ENCODE measurements at places on chromosomes 6 and 20.
A peak's percentile ranks its signal among the peaks of the same experiment; 100 is the strongest.

GRCh38 chr20:45905505-45906079, 6.4 kb downstream of the PLTP start:
- DNase-seq: peak; percentile 91

GRCh38 chr20:4066551-4066950, 51.2 kb upstream of the RNF24 start:
- DNase-seq: no peak

DNA sequence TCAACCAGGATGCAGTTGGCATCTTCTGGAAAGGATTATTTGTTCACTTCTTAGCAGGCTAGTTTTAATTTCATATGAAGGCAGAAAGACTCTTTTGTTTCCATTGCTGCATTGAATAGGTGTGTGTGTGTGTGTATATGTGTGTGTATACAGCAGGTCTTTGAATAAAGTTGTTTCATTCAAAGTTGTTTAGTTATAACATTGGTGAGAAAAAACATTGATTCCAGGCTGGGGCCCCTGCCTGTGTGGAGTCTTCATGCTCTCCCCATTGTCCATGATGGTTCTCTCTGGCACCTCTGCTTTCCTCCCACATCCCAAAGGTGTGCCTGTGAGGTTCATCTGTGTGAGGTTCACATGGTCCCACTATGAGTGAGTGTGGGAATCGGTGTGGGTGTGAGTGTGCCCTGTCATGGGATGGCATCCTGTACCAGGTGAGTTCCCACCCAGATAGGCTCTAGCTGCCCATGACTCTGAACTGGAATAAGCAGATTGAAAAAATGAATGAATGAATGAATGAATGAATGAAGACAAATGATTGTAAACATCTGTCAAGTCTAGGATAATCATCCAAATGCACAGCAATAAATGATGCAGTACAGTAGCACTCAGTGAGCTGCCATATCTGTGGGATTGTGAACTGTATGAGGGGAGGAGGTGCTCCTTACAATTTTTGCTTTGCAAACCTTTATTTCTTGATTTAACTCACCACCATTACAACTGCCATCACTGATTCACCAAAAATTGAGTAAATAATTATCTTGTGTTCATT, 156.0 kb downstream of the ADGRG6 start:
- no peak for DNase-seq

- no peak for DNase-seq
Observed at GRCh38 chr20:6575912-6576401, 191.5 kb upstream of the BMP2 start.

DNA sequence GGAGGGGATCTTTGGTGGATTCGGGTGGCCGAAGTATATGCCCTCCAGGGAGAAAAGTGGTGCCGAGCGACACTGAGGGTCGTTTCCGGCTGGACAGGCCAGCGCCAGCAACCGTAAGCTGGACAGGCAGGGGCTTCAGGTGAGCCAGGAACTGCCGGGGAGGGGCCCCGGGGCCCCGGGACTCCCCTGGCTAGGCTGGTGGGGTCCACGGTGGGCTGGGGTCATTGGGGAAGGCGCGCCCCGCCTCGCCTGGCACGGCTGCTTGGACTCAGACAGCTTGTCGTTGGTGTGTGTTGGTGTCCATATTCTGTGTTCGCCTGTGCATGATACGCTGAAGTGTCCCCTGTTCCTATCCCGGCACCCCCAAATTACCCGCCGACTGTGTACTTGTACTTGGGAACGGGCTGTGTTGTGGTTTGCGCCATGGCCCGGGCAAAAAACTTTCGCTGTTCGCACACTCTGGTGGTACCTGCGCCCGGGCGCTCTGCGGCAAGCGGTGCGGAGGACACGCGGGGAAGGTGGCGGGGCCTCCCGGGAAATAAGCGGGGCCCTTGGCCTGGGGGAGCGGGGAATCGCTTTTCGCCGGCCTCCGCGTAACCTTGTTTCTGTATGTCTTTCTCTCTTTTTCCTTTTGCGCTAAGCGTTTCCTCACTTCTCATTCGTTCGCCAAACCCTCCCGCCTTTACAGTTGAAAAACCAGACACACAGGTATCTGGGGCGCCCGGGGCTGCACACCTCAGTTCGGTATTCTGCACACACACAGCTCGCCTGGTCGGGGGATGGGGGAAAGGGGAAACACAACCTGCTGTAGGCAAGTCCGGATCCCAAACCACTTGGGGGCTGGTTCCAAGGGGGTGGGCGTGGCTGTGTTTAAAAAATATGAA, 3.2 kb downstream of the GNAS start:
- DNase-seq: no peak

DNA sequence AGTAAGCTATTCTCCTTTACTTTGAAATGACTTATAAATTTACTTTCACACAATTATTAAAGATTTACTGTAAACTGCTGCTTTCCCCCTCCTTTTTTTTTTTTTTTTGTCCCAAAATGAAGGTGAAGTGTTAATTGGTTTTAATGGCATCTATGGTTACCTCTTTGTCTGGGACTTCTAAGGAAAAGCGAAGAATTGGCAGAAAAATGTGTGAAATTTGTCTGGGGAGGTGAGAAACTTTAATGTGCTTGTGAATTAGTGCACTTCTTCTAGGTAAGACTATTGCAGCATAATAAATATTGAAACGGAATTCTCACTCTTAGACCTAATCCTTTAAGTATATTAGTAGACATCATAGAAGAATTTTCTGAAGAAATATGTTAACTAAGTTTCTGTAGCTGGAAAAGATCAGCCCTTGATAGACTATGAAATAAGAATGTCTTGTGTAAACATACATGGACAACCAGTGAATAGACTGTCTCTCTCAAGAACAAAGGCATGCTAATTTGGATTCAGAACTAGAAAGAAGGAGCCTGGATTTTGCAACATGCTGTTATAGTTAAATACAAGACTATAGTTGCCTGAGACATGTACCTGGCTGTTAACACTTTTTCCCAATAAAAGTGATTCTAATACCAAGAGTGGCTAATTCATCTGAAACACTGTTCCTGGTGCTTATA, 23.9 kb downstream of the FLRT3 start:
- DNase-seq: no peak

DNA sequence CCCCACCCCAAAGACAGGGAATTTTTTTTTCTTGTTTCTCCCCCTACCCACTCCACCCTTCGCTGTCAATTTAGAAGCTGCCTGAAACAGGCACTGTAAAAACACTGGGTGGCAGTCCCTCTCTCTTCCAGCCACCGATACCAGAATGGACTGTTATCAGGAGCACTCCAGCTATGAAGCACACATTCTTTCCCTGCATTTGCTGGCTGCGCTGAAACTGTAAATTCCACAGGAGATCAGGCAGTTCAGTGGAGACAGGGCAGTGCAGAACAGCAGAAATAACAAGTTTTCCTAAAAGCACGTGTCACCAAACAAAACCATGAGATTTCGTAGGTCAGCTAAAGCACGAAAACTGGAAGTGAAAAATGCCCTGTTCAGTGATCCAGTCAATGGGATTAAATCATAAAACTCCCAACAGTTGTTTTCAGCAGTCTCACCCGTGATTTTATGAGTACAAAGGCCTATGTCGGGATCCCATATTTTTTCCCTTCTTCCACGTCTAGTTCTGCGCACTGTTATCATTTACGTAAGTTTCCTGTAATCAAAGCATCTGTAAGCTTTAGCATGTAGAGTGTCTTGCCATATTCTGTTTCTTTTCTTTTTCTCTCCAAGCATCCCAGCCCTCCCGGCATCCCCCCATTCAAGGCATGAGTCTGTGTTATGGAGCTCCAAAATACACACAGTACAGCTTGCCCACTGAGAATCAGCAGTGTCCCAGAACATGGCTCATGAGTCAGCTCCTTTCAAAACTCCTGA, 359.9 kb upstream of the EPHA7 start:
- no peak for DNase-seq

GRCh38 chr6:102114402-102114801, 720.9 kb downstream of the GRIK2 start:
- no peak for DNase-seq

- no peak for DNase-seq
Observed at GRCh38 chr20:25258476-25258805, 10.6 kb downstream of the PYGB start.

- DNase-seq: no peak
Observed at GRCh38 chr6:25984265-25984664, 21.7 kb downstream of the TRIM38 start.

- DNase-seq: no peak
Observed at GRCh38 chr6:87590990-87591389, 1.1 kb downstream of the ORC3 start.

GRCh38 chr6:167711768-167712730, 114.7 kb upstream of the AFDN start:
- DNase-seq: no peak

DNA sequence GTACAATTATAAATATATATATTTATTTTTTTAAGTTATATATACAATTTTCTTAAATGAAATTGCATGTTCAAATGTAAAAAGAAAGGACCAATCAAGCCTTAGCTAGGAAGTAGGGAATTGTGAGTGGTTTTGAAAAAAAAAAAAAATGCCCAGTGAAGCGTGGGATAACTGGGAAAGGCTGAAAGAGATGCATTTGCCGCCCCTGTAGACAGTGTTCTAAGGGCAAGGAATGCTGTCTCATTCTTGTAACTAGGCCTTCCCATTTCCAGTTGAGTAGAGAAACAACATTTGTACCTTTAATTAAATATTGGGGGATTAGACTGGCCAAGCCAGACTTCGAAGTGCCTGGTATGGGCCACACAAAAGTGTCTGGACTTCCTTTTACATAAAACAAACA, 430.1 kb upstream of the SLC35B3 start:
- no peak for DNase-seq

- no peak for DNase-seq
Observed at GRCh38 chr20:32234135-32234808, 26.6 kb downstream of the POFUT1 start.

- no peak for DNase-seq
Observed at GRCh38 chr6:159762681-159763293, 942 bp downstream of the ACAT2 start.

DNA sequence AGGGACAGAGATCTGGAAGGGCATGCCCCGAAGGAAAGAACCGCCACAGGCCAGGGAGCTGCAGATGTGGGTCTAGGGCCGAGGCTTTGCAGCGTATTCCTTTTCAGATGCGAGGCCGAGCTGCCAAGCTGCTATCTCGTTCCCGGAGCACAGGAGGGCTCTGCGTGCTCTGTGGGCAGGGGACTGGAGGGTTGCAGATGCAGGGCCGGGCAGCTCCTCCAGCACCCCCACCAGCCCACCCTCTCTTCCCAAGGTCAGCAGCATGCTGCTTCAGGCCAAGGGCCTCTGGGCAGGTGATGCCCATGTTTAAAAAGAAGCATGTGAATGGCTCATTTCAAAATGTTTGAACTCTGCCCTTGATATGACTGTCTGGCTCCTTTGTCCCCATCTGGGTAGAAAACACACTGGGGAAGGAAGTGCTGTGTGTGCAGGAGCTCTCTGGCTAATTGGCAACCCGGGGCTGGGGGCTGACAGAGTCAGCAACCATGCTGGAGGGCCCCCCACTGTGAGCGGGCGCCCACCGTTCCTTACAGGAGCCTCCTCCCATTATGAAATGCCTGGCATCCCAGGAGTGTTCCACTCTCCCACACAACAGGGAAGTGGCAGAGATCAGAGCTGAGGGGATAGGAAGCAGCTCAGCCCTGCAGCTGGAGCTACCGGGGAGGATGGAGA, 353.3 kb downstream of the ZFAND3 start:
- no peak for DNase-seq

GRCh38 chr6:166624275-166624674, 2.8 kb downstream of the RPS6KA2 start:
- no peak for DNase-seq

DNA sequence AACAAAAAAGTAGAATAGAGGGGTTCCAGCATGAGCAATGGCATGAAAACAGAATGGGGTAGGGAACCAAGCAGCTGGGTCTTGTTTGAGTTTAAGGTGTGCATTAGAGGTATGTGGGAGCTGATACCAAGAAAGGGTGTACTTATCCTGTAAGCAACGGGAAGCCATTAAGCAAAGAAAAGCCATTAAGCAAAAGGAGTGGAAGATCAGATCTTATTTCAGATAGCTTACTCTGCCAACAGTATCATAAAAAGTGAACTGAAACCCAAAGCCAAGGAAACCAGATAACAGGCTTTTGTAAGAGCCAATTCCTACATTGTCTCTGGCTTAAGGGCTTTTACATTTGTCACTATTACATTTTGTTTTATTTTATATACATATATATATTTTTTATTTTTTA, 21.3 kb upstream of the BEND6 start:
- no peak for DNase-seq

- DNase-seq: no peak
Observed at GRCh38 chr6:72913797-72914196, 291.9 kb downstream of the KCNQ5 start.

DNA sequence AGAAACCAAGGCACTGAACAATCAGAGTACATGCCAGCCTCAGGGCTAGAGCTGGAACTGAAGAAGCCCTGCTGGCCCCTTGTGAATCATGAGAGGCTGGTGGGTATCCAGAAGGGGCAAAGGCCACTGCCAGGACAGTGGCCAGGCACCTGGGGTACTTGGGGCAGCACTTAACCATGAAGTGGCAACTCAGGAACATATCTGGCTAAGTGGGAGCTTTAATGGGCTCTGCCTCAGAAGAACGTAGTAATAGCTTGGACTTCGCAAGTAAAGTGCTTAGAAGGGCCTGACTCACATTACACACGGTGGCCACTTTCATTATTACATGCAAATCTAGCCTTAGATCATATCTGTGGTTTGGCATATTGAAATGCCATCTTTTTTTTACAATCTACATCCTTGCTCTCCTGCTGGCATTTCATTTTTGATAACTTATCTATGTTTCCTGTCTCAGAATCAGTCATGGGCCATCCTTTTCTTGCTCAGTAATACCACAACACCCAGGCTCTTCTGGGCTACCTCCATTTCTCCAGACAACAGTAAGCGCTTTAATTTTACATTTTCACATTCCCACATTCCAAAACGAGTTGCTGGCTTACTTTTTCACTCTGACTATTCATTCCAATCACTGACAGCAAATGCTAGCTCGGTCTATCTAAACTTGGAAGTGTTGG, 21.6 kb downstream of the NAPB start:
- peak; percentile 30 for DNase-seq

DNA sequence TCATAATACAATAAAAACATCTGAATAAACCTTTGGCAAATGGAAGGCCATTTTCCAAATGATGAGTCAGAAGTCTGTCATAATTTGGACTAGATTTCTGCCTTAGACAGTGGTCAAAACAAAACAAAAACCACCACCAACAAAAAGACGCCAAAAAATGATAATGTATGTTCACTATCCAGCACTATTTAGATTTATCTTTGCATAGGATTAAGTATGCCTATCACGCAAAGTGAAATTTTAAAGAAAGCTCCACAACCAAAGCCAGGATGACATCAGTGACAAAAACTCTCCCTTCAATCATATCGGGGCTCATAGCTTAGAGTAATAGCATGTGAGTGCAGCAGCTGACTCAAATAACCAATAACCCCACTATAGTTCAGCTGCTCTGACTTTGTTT, 201.9 kb downstream of the MOXD1 start:
- DNase-seq: peak; percentile 53

GRCh38 chr6:2959909-2960719, 11.3 kb downstream of the SERPINB6 start:
- peak; percentile 60 for DNase-seq

- no peak for DNase-seq
Observed at GRCh38 chr20:33790566-33790965, 20.6 kb upstream of the CHMP4B start.
